RWPE1 (cell line): ENCODE measurements at places on chromosomes 3 and 15.
A peak's percentile ranks its signal among the peaks of the same experiment; 100 is the strongest.

DNA sequence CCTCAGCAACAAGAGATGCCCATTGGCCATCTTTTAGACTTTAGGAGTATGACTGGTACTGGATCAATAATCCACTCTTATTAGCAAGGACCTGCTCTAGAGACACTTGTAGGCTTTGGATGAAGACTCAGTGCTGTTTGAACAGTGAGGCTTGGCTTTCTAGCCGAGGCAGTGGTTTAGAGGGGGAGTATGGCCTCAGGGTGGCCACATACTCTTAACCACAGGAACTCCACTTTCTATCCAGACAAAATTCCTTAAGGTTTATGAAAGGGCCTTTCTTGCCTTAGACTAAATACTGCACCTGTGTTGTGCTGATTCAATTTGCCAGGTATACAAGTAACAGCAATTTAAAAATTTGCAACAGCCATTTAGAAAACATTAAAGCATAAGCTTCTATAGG lies 1046.3 kb downstream of the DIPK2A start:
- peak; percentile 8 for DNase-seq

DNA sequence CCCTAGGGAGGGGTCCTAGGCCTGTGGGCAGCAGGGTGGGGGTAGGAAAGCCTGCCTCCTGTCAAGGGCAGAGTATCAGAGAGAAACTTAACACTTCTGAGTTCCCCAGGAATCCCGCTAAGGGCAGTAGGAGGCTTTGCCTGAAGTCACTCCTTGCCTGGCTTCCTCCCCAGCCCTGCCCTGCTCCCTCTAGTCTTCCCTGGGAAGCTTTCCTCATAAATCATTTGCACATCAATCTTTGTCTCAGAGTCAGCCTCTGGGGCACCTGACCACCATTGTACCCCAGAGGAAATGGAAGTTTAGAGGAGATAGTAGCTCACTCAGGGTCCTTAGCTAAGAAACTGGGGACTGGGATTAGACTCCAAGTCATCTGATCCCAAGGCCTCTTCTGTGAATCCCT lies 129.4 kb upstream of the TLE3 start:
- no peak for DNase-seq

DNA sequence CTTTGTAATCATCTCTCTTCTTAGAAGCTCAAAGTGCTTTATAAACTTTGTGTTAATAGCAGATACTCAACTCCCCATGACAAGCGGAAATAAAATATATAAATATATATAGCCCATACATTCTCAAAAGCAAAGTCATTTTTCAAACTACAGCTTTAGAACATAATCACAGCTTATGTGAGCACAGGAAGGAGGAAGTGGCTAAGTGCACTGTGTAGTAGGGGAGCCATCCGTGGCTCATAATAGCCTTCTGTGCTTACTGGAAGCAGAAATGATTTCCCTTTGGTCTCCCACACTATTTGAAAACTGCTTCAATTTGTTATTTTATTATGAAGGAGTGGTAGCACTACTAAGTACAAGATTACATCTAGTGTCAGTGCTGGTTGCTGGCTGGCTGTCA lies 151.4 kb upstream of the ARL6 start:
- no peak for DNase-seq

- DNase-seq: no peak
Observed at GRCh38 chr3:75129101-75129500, 514.6 kb upstream of the CNTN3 start.

DNA sequence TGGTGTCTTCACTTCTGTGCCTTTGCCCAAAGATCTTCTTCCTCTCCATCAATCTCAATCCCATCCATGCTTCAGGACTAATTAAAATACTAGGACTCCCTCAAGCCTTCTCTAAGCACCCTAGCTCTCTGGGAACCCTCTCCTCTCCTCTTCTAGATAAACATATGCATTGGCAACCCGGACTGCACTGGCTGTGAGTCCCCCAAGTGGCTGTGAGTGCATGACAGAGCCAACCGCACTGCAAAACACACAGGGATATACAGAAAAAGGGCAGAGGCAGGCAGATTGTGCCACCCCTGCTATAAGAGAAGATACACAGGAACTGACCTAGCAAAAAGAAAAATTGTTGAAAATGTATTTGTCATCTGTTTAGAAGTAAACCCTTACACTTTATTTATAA lies 457.1 kb downstream of the MFSD1 start:
- no peak for DNase-seq

GRCh38 chr3:99684644-99685043 lies 46.2 kb downstream of the COL8A1 start:
- DNase-seq: no peak

GRCh38 chr15:93779341-93779740 lies 452.0 kb upstream of the MCTP2 start:
- peak; percentile 24 for DNase-seq

GRCh38 chr3:150307311-150308036 lies 100.6 kb upstream of the TSC22D2 start:
- DNase-seq: no peak

GRCh38 chr3:193554811-193555210 lies at the start of gene ATP13A4:
TSS of gene ATP13A4 (minus strand) at chr3:193554895. CDS start at chr3:193554799, 96 bp downstream.
- no peak for DNase-seq

- peak; percentile 36 for DNase-seq
Observed at GRCh38 chr3:170802164-170803151, 67.5 kb downstream of the RPL22L1 start.

GRCh38 chr15:87620393-87620792 lies 636.1 kb downstream of the NTRK3 start:
- no peak for DNase-seq

- no peak for DNase-seq
Observed at GRCh38 chr3:171439996-171440395, 20.2 kb downstream of the TNIK start.
